ENCODE measurements at places on chromosomes 3 and 15. TPM values are rescaled to one million over a fixed set of nuclear protein-coding genes. Genes with fewer than 3 reads are reported as not detected.

- no peak for DNase-seq
Measured at GRCh38 chr3:178246004-178246403, 290.2 kb upstream of the KCNMB2 start.

GRCh38 chr3:114213627-114214541 is 23.5 kb downstream of the ZNF80 start:
- no peak for DNase-seq

- DNase-seq: no peak
Measured at GRCh38 chr3:121508389-121508788, 37.4 kb downstream of the POLQ start.

DNA sequence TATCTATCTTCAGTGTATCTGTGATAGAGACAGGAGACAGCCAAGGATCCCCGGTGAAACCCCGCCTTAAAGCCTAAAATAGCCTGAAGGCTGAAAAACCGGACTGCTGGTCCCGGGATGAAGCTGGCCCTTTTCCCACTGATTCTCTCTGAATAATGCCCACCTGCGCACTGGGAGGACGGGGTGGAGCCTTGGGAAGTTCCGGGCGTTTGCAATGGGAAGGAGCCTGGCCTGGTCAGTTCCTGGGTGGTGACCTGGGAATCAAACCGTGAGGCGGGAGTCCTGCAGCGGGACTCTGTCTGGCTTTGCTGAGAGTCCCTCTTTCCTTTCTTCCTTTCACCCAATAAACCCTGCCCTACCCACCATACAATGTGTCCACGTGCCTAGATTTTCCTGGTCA is 157.9 kb downstream of the C3orf38 start:
- DNase-seq: no peak

DNA sequence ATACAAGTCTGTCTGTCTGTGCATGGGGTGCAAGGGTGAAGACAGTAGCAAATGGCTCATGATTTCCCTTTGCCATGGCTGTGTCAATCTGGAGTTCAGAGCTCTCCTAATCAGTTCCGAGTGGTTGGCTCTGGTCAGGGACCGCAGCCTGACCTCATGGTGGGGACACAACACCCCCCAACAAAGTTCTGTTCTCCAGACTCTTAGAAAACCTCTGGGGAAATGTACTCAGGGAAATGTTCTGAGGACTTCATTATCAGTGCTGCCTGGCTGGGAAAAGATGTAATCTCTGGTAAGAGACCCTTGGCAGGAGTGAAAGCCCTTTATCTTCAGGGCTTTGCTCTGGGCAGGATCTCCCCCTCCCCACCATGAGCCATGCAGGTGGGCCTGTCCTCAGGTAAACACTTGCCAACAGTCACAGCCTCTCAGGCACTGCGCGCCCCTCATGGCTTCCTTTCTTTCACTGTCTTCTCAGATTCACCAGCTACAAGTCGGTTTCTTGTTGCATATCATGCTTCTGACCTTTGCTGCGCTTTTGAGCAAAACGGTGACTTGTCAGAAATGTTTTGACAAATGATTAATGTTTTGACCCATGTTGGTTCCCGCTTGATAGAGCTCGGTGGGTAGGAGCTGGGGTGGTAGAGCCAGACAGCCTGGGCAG is 95.5 kb downstream of the ST6GAL1 start:
- DNase-seq: no peak

DNA sequence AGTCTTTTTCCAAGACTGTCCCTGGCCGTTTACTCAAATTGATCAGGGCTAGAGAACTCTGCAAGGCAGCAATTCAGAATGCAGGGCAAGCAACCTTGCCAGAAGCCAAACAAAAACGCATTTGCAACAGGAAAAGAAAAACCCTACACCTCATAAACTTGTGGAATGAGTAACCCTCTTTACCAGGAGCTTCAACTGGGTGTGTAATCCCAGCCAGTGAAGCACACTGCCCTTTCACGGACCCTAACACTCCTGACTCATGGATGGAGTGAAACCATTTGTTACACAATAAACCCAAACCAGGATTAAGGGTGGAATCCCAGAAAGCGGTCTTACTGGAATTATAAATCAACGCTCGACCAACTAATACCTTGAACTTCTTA is 14.8 kb upstream of the LDHAL6B start:
- no peak for DNase-seq

GRCh38 chr3:17852217-17852616 is 109.8 kb upstream of the TBC1D5 start:
- no peak for DNase-seq

DNA sequence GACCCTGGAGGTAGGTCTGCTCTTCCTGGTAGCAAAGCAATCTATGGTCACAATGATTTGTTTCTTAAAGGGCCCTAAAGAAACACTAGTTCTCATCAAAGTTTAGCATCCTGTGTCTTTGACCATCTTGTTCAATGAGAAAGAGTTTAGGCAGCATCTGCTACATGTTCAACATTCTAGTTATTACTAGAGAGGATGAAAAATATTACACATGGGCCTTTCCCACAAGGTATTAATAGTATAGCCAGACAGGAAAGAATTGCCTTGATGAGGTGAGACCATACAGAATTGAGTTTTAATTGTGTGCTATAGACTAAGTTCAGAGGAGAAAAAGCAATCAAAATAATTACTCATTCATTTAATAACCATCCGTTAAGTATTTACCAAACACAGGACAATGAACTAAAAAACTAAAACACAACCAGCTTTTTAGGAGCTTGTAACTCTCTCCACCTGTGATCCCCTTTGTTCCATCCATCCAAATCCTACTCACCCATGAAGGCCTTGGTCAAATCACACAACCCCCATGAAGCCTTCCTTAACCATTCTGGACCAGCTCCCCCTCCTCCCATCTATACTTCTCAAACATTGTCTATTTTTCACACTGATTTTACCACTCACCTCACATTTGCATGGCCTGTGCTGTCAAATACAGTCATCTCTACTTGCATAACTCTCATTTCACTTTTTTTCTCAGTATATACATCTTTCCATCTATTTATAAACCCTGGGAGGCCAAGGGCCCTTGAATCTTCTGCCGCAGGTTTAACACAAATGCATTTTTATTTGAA is 122.9 kb downstream of the RORA start:
- no peak for DNase-seq

DNA sequence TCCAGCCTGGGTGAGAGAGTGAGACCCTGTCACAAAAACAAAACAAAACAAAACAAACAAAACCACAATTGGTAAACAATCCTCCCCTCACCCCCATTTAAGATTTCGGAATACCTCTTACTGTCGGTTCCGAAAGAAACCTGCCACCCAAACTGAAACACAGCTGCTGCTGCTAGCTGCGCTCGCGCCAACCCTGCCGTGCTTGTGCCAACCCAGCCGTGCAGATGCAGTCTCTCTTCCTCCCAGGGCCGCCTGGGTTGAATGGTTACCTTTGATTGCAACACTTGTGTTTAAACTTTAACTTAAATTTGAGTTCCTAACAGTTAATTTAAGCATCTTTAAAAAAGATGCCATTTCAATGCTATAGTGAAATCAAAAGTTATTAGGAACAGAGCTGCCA is 28.5 kb upstream of the SPTBN5 start:
- no peak for DNase-seq

GRCh38 chr3:115401298-115401697 is 222.0 kb upstream of the GAP43 start:
- DNase-seq: no peak

DNA sequence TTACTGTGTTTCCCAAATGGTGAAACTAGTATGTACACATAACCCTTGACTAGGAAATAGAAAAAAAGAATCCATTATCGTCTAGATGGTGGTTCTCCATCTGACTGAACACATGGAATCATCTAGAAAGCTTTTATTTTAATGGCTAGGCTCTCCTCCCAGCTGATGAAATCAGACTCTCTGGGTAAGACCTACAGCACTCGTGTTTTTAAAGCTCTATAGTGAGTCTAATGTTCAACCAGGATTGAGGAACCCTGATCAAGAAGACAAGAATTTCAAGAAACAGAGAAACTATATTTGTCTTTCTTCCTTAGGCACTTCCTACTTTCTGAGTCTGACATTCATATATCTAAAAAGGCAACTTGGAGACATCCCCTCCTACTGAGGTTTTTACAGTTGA is 118.8 kb downstream of the TMCO5A start:
- no peak for DNase-seq

DNA sequence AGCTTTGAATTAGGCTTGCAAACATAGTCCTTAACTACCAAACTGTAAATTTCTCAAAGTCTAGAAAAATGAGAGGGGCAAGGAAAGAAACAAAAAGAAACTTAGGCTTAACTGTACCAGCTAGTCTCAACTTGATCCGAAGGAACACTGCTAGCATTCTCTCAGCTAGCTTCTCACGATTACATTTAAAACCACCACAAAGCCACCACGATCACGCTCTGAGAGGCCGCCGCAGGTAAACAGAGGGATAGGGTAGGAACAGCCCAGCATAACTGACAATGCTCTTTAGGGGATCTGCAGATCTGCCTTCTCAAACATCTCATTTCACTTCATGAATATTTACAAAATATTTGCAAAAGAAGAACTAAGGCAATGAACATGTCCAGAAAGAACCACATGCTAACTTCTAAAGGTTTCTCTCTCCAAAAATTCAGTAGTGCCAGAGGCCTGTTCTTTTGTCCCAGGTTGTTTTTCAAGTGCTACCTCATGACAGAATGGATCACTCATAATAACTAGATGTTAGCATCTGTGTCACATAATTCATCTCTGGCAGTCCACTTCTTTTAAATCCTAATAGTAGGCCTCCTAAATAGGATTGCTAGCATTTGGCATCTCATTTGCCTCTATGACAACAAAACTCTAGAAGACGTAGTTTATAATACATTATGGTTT is 18.9 kb downstream of the VGLL4 start:
- no peak for DNase-seq

DNA sequence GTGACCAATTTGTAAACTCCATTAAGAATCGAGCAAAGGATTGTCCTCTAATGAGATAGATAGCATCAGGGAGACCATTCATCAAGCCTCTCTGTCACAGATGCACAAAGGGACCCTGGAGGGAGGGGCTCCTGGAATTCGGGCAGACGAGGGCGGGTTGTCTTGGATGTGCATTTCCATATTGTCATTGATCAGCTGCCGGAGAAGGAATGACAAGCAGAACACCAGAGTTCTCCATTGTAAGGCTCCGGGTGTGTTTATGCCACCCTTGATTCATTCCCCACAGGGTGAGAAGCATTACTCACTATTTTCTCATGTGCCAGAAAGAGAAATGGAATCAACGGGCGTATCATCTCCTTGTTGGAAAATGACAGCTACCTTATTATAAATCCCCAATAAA is 167.5 kb downstream of the EBLN2 start:
- DNase-seq: no peak

GRCh38 chr3:184524981-184525336 is 36.6 kb upstream of the EPHB3 start:
- no peak for DNase-seq

- no peak for DNase-seq
Measured at GRCh38 chr3:46729038-46729437, 11.4 kb upstream of the PRSS50 start.

GRCh38 chr15:101313041-101313761 is 18.2 kb upstream of the SNRPA1 start:
- no peak for DNase-seq

DNA sequence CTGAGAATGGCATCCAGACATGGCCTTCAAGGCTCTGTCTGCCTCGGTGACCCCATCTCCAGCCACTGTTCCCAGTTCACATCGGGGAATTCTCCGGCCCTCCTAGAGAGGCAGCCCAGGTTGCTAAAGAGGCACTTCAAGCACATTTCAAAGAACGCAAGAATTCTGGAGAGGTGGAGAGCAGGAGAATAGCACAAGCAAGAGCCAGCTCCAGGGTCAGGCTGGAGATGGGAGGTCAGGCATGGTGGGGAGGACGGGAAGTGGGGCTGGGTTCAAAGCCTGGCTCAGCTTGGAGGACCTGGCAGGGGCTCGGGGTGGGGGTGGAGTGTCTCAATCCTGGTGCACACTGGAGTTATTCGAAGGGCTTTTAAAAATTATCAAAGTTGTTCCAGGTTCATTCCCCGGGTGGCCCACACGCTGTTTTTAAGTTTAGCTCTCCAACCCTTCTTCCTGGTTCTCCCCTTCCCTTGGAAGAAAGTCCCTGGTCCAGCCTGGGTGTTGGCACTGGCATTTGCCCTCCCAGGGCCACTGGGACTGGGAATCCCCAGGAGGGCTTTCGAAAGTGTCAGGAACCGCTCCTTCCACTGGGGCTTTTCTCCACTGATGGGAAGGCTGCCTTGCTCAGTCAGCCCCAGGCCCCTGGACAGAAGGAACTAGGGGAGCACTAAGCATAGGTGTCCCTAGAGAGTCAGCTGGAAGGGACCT is 35.8 kb downstream of the ZNF710 start:
- no peak for DNase-seq

Gene LIPC
- 0.94 TPM for total RNA-seq

Gene ATP13A5
- 1.5 TPM for total RNA-seq

Gene UPK1B
- 2.9 TPM for total RNA-seq

Gene SFMBT1
- 14.9 TPM for total RNA-seq

Gene EPHB1
- 14.6 TPM for total RNA-seq

Gene APBA2
- 46.2 TPM for total RNA-seq

Gene SYNPR
- total RNA-seq: 9.9 TPM

Gene TRAIP
- 2.4 TPM for total RNA-seq

Gene PYGO1
- 33.6 TPM for total RNA-seq

Gene COL6A5
- 0.06 TPM for total RNA-seq

Gene KY
- total RNA-seq: 2.5 TPM

Gene IGSF11
- total RNA-seq: 13.6 TPM

Gene ADAMTSL3
- 19.8 TPM for total RNA-seq
